GM23248 (cell line): ENCODE measurements at places on chromosomes 7 and 10.

- DNase-seq = no peak
Observed at GRCh38 chr7:79286181-79286580, 167.3 kb downstream of the MAGI2 start.

DNA sequence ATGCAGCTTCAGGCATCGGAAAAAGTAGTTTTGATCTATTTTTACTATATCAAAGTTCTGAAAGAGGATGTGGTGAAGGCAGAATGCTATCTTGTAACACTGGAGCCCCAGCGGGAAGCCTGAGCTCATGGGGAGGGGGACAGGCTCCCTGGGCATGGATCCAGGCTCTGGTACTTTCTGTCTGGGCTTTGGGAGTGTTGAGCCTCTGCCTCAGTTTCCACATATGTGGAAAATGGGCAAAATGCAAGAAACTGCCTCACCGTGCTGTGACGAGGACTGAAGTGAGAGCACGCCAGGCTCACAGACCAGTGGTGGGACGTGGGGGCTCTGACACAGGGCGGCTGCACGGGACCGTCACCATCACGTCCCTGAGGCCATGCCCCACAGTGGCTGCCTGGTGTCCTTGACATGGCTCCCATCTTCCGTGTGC, 182.9 kb upstream of the SHH start:
- DNase-seq = no peak

- no peak for DNase-seq
Observed at GRCh38 chr7:92400013-92400412, 47.3 kb upstream of the GATAD1 start.

GRCh38 chr10:19970256-19970655, 154.0 kb downstream of the PLXDC2 start:
- no peak for DNase-seq

GRCh38 chr10:14660831-14661230, 113.9 kb downstream of the FAM107B start:
- DNase-seq = no peak

GRCh38 chr10:30798646-30799185, 169.2 kb upstream of the LYZL2 start:
- DNase-seq = no peak

DNA sequence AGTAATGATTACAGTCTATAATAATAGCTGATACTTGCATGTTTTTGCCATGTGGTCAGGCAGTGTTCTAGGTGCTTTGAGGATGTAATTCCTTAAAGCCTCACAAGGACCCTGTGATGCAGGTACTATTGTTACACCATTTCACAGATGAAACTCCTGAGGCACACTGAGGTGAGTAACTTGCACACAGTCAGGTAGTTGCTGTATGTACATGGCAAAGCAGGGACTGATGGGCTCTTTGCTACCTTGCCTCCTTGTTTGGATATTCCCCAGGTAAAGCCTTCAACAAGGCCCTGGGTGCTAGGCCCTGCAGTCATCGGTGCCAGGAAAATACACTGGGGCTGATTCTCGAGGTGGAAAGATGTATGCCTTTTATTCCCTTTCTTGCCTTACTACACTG, 317.5 kb downstream of the CXCL12 start:
- DNase-seq = no peak

- DNase-seq = no peak
Observed at GRCh38 chr7:85392326-85392725, 205.5 kb upstream of the SEMA3D start.

DNA sequence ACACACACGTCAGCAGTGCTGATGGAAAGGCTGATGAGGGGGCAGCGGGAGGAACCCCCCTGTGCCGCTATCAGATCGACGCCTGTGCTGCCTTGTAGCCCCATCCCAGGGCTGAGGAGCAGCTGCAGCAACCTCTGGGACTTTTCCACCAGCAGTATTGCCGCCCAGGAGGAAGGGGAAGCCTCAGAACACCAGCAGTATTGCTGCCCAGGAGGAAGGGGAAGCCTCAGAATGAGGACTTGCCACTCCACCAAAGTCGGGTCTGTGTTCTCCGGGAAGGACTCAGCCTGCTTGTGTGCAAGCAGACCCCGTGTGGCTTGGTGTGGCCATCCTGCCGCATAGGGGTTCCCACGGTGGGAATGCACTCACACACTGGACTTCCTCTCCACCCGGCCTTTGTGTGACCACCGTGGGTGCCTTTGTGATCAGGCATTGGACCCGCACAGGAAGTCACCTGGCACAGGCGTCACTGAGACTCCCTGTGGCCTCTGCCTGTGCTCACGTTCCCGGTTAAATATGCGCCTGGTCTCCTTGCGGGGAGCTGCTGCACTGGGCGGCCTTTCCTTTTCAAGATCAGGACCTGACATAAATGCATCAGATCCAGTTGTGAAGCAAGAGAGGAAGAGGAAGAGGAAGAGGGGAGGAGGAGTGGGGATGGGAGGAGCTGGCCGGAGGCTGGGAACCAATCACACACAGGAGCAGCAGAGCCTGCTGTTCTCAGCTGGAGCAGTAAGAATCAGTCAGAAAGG, 248.5 kb downstream of the DNAJB6 start:
- no peak for DNase-seq

- DNase-seq = no peak
Observed at GRCh38 chr10:99815621-99816020, 33.2 kb downstream of the ABCC2 start.
